ENCODE measurements at places on chromosomes 4 and X.

GRCh38 chr4:118954246-118954645 is 65.6 kb downstream of the SYNPO2 start:
- DNase-seq: no peak

DNA sequence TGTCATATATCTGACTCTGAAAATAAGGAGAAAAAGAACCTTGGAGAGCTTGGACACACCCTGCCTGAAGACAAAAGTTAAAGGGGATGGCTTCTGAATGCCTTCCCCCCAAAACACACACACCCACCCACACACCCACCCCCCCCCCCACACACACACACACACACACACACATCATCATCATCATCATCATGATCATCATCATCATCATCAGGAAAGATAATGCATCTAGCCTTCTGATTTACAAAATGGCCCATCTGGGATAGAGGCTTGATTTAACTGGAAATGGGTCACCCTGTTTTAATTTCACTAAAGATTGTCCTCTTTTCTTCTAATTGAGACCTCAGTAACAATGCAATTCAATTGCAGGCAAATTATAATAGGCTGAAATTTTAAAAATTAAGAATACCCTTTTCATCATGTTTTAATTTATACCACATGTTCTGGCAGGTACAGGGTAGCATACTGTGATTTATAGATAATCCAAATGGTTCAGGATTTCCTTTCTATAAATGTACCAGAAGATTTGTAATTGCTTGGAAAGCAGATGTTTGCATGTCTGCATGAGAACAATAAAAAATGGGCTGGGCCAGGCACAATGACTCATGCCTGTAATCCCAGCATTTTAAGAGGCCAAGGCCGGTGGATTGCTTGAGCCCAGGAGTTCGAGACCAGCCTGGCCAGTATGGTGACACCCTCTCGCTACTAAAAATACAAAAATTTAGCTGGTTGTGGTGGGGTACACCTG is 56.5 kb downstream of the TRIM2 start:
- DNase-seq: no peak

GRCh38 chrX:97639526-97639925 is 755.8 kb downstream of the RPA4 start:
- DNase-seq: no peak

DNA sequence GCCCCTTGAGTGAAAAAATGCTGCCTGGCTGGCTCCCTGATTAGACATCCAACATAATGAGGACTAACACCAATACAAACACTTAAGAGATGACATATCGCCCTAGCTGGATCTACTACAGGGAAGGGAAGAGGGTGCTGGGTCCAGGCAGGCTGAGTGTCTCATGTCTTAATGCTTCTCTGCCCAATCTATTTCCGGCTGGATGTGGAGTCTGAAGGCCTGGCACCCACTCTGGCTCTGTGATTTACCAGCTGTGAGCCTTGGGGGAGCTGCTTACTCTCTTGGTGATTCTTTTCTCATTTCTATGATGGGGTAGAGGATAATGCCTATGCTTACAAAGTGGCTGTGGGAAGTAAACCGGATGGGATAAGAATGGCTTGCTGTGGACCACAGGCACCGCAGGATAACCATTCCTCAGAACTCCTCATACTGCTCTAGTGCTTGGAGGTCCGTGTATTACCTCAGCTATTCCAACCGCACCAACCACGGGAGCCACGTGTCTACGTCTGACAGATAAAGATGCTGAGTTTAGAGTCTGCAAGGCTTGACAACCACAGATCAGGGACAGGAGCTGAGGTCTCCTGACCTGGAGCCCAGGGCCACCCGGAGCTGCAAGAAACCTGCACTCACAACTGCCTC is 161.7 kb downstream of the AFAP1 start:
- DNase-seq: no peak

DNA sequence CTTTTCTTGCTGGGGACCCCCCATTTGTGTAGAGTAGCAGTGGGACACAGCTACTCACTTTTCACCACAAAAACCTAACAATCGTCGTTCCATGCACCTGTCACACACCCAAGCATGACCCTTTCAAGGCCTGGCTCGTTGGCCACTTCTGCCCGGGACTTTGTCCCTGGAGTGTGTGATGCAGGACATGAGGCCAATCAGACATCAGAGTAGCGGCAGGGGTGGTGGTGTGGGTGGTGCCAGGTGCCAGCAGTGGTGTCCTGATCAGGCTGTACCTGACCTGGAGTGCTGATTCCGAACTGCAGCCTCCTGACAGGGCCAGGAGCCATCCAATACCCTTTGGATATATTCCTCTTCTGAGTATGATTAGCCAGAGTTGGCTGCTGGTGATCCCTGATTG is 23.1 kb upstream of the PROM1 start:
- DNase-seq: no peak
